ENCODE measurements at places on chromosomes 1 and 21. TPM values are rescaled to one million over a fixed set of nuclear protein-coding genes. Genes with fewer than 3 reads are reported as not detected.

C1orf141 gene
- not detected for total RNA-seq

FMO3 gene
- total RNA-seq, result 22.7 TPM

TMEM81 gene
- total RNA-seq, result 3.5 TPM

CNR2 gene
- 0.06 TPM for total RNA-seq

PDE4DIP gene
- total RNA-seq, result 163 TPM

GLRX2 gene
- 19.0 TPM for total RNA-seq

MMEL1 gene
- total RNA-seq, result 3.2 TPM

FCMR gene
- 12.6 TPM for total RNA-seq

TMEM240 gene
- total RNA-seq, result 2.9 TPM

CFAP107 gene
- total RNA-seq, result not detected

SAMSN1 gene
- total RNA-seq, result 18.2 TPM

BGLAP gene
- 2.4 TPM for total RNA-seq

ATP6V1G3 gene
- total RNA-seq, result not detected

DMRTA2 gene
- not detected for total RNA-seq

DENND2C gene
- total RNA-seq, result 2.3 TPM

C1QC gene
- 353 TPM for total RNA-seq

PRAMEF10 gene
- not detected for total RNA-seq

RNF186 gene
- total RNA-seq, result not detected

GJA5 gene
- total RNA-seq, result 62.2 TPM

LRRC71 gene
- total RNA-seq, result 0.26 TPM
